Esophagus squamous epithelium (tissue), 5 donors: ENCODE measurements at places on chromosomes 2 and 18.

GRCh38 chr2:109435901-109436598 is 177.7 kb downstream of the SEPTIN10 start:
- DNase-seq = no peak

DNA sequence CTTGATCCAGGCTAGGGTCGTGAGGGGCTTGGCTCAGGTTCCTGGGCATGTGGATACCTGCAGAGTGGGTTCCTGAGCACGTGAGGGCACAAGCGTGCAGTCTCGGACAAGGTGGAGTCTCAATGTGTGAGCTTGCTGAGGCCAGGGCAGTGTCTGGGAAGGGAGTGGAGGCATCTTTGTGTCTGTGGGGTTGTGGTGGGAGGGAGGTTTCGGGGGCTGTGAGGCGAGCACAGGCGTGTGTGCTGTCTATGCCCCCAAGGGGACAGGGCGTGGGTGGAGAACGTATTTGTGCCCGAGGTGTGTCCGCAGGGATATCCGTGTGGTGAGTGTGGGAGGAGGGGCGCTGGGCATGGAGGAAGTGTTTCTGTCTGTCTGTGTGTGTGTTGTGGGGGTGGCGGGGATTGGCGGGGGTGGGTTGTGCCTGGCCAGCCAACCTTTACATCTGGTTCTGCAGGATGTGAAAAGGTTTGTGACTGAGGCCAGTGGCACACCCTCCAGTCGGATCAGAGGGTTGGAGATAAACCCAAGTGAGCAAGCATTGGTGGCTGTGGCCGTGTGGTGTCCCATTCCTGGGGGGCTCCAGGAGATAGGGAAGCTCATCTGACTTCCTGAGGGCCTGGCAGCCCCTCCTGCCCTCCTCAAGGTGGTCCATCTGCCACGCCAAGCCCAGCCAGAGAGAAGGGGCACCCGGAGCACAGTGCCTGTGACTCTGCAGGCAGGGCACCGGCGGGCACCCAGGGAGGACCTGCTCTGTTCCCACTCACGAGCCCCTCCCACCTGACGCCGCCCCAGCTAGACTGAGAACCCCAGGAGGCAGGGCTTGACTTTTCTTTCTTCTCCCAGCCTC is 57.1 kb downstream of the ZFP36L2 start:
- DNase-seq = peak; percentile 51

- no peak for DNase-seq
These were observed 257.7 kb upstream of the CHAC2 start for GRCh38 chr2:53509831-53510388.

DNA sequence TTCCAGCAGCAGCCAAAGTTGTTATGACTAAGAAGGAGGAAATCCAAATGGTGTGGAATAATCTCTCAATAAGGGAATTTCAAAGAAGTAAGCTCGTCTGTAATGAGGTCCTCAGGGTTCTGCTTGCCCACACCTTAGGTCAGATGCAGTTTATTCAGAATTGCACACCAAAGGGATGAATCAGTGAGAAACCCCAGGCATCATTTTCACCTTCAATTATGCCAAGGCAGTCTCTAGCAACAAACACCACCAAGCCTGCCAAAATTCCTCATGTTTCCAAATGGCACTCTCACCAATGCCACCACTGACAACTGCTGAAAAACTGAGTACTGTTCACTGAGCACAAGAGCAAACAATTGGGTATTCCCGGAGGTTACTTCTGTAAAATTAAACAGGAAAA is 43.6 kb downstream of the KCNG3 start:
- DNase-seq = no peak

DNA sequence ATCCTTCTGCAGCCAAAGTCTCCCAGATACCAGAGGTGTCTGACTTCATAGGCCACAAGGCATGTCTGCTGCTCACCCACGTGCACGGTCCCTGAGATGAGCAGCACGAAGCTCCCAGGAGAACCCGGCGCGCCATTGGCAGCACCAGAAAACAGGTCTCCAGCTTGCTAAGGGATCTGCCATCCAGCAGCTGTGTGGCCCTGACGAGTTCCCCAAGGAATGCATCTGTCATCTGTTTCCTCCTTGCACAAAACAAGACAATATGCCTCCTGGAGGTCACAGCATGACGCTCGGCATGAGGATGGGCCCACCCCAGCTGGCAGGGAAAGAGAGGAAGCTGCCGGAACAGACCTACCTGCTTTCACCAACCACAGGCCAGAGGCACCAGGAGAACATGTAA is 29.2 kb downstream of the HS6ST1 start:
- no peak for DNase-seq

DNA sequence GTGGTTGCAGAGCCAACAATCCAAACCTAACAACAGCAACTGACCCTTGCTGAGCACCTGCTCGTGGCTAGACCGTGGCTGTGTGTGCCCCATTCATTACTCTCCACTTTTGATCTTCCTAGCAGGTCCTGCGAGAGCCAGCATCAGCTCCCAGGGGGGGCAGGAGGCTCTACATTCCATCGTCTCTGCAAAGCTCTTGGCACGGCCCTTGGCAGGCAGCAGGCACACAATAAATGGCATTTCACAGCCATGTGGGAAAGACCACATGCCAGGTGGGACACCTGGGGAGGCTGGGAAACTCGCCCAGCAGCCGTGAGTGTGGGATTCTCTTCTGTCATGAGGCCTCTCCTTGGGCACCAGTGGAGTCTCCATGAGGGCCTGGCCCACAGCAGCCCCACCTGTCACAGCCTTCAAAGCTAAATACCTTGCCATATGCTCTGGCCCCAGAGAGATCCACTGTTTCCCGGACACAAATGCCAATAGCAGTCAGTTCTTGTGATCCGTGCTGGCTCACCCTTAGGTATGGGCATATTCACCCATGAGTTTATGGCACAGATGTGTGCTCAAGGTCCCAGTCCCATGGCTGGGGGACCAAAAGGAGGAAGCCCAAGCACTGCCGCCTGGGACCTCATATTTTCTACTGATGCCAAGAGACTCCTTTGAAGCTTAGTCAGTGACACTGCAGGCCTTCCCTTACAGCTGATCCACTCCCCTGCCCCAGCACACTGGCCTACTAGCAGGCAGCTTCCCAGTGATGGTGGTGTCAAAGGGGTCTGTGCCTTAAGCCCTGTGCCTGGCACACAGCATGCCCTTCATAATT is 6.8 kb upstream of the TEX51 start:
- DNase-seq = no peak

DNA sequence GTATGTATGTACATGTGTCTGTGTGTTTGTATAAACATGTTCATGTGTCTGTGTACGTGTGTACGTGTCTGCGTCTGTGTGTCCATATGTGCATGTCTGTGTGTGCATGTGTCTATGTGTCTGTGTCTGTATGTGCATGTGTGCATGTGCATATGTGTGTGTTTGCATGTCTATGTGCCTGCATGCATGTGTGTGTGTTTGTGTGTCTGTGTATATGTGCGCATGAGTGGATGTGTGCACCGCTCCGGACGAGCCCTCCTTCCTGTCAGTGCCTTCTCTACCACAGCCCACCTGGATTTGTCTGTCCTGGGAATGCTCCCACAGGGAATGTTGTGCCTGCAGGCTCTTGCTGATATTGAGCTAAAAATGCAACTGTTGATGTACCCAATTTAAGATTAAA is 113.3 kb upstream of the EPC2 start:
- DNase-seq = no peak

- DNase-seq = no peak
These were observed 7.1 kb downstream of the TMEM163 start for GRCh38 chr2:134711692-134712091.

GRCh38 chr2:109166811-109167210 is 37.8 kb downstream of the SH3RF3 start:
- no peak for DNase-seq

DNA sequence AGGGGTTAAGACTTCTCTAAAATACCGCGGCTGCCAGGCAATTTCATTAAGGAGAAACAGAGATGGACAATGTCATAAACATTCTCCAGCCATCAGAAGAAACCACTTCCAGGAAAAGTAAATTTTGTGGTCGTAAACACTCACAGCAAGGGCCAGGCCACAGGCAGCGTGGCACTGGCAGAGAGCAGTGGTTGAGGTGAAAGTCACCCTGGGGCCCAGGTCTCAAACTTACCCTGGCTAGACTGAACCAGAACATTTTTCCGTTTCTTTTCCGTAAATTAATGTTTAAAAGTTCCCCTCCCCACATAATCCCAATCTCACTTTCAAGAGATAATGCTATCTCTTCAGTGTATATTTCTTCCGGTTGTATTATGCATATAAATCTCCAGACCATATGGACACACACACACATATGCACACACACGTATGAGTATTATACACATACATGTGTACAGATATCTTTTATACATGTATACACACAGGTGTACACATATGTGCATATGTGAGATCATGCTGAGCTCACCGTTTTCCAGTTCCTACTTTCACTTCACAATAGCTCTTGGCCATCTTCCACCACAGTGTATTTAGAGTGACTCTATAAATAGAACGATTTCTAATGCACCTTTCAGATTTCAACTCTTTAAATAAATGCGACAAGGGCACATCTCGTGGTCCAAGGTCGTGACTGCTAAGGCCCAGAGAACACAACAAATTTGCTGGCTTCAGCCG is 90.1 kb downstream of the MALT1 start:
- no peak for DNase-seq

DNA sequence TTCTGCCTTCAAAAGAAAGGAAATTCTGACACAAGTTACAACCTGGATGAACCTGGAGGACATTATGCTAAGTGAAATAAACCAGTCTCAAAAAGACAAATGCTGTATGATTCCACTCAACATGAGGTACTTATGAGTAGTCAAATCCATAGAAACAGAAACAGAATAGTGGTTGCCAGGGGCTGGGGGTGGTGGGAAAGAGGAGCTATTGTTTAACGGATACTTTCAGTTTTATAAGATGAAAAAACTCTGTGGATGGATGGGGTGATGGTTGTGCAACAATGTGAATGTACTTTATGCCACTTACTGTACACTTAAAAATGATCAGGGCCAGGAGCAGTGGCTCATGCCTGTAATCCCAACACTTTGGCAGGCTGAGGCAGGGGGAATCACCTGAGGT is 15.4 kb downstream of the SLC35F5 start:
- no peak for DNase-seq

DNA sequence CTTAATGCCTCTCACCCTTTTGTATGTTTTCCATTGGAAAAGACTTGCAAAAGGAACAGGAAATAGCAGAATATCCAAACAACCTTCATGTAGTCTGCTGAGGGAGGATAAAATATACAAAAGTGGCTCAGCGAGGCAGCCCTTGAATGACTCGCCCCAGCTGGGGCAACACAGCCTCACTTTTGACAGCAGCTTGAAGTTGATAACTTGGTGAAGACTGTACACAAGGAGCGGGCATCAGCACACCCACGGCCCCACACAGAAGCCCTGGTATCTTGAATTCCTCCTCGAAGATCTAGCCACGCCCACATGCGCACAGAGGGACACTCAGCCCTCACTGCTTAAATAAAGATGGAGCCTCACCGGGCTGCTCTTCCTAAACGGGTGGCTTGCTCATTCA is 161.0 kb downstream of the IRS1 start:
- no peak for DNase-seq

- DNase-seq = no peak
These were observed 140.0 kb upstream of the NABP1 start for GRCh38 chr2:191537921-191538320.

GRCh38 chr2:96788442-96789244 is 27.4 kb upstream of the CNNM3 start:
- DNase-seq = no peak

DNA sequence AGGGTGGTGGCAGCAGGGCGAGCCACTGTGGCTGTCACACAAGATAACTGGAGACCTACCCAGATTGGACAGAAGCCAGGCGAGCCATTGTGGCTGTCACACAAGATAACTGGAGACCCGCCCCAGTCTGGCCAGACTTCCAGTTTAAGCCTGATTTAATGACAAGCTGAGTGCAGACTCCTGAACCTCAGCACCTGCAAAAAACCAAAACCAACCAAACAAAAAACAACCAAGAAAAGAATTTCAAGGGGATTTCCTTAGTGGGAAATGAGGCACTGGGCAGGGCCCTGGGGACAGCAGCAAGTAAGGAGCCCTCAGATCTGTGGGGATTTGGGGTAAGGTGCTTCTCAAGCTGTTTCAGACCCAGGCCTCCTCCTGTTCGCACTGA is 95.2 kb upstream of the BOD1L2 start:
- no peak for DNase-seq

DNA sequence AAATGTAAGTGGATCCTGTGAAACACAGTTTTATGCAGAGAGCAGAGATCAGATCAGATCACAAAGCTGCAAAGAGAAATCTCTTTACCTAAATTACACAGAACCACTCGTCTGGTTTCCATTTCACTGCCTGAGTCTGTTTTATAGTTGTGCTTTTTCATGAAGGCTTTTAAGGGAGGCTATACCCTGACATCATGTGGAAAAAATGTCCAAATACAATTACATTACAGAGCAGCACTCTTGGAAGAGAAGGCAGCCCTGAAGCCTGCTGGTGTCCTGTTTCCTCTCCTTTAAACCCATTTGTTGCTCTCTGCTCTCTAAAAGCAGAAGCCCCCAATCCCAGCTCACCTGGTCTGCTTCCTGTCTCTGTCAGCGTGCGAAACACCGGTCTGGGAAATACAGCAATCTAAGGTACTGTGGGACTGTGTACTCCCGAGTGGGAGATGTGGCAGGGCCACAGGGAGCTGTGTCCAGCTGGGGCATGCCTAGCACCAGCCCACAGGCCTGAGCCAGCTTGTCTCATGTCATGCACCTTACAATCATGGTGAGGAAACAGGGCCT is 24.8 kb upstream of the ZFP36L2 start:
- DNase-seq = no peak

DNA sequence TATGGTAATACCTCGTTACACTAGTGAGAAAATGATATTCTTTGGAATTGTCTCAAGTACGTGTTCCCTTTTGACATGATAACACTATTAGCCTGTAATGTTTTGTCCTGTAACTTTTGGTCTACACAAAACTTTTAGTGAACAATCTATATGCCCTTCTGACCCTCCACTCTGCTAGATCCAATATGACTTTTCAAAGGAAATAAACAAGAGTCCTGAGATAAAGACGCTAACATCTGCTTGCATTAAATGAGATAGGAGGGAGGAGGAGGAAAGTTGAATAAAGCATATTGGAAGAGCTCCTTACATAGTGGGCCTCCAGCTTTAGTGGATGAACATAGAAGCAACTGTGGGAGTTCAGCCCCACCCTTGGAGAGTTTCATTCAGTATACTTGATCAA is 83.3 kb upstream of the CAVIN2 start:
- DNase-seq = no peak

- no peak for DNase-seq
These were observed 96.1 kb downstream of the ITGA4 start for GRCh38 chr2:181553244-181553643.

- DNase-seq = no peak
These were observed 23.2 kb downstream of the ACKR3 start for GRCh38 chr2:236592821-236593220.

GRCh38 chr2:85913884-85914881 is 25.4 kb upstream of the ST3GAL5 start:
- DNase-seq = no peak

DNA sequence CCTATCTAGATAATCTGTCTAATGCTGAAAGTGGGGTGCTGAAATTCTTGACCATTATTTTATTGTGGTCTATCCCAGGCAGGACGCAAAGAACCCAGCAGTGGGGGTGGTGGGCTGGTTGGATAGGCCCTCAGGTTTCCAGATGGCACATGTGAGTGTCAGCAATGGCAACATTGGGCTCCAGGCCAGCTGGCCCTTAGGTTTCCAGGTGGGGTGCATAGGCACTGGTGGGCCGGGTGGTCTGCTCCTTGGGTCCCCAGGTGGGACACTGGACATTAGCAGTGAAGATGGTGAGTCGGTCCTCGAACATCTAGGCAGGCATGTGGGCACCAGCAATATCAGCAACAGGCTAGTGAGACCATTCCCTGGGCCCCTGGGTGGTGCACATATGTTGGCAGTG is 680.3 kb upstream of the ACVR2A start:
- DNase-seq = no peak

GRCh38 chr2:218659988-218660358 is 490 bp downstream of the BCS1L start:
- no peak for DNase-seq
